ENCODE measurements at places on chromosomes 7 and 10.

DNA sequence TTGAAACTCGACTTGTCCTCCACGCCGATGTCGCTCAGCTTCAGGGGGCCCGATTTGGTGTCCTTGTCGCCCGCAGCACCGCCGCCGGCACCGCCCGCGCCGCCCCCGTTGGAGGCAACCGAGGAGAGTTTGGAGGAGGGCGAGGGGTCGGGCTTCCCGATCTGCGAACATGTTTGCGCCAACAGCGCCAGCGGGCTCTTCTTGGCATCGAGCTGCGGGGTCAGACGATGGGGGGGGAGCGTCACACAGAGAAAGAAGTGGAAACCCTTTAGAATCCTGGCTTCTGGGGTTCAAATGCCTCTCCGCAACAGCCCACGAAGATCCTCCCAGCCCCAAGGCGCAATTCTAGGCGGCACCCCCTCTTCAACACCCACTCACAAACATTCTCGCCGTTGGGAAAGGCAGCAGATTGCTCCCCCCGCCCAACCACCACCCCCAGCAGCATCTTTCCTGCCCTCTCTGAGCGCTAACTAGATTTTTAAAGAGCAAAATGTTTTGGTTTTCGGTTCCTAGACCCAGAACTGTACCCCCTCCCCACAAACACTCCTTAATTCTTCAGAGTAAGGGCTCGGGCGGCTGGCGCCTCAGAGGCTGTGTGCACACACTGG is 1.3 kb downstream of the ZNF503 start:
- DNase-seq, result peak; percentile 51

GRCh38 chr7:29343399-29343798 is 148.8 kb downstream of the CHN2 start:
- DNase-seq, result no peak

GRCh38 chr10:77320971-77321471 is 316.6 kb downstream of the KCNMA1 start:
- DNase-seq, result peak; percentile 78

DNA sequence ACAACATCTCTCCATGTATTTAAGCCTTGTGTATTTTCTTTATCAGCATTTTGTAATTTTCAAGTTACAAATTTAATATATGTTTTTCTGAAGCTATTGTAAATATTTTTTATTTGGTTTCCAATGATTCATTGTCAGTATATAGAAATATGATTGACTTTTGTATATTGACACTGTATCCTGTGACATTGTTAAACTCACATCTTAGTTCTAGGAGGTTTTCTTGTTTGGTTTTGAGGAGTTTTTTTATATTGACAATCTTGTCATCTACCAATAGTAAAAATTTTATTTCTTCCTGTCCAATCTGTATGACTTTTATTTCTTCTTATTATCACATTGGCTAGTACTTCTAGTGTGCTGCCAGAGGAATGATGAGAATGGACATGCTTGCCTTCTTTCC is 393.7 kb downstream of the GPAM start:
- DNase-seq, result no peak

DNA sequence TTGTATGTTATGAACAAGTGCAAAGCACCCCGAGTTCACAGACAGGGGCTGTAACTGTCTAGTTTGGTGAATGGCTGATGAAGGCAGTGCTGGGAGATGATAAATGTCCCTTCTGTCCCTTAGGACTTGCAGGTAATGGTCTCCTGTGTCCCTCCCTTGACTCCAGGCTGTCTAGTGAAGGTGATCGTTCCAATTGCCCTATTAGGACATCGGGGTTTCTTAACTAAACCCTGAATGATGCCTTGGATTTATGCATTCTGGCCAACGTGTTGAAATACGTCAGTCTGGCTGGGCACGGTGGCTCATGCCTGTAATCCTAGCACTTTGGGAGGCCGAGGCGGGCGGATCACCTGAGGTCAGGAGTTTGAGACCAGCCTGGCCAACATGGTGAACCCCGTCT is 69.4 kb downstream of the PFKFB3 start:
- DNase-seq, result no peak

DNA sequence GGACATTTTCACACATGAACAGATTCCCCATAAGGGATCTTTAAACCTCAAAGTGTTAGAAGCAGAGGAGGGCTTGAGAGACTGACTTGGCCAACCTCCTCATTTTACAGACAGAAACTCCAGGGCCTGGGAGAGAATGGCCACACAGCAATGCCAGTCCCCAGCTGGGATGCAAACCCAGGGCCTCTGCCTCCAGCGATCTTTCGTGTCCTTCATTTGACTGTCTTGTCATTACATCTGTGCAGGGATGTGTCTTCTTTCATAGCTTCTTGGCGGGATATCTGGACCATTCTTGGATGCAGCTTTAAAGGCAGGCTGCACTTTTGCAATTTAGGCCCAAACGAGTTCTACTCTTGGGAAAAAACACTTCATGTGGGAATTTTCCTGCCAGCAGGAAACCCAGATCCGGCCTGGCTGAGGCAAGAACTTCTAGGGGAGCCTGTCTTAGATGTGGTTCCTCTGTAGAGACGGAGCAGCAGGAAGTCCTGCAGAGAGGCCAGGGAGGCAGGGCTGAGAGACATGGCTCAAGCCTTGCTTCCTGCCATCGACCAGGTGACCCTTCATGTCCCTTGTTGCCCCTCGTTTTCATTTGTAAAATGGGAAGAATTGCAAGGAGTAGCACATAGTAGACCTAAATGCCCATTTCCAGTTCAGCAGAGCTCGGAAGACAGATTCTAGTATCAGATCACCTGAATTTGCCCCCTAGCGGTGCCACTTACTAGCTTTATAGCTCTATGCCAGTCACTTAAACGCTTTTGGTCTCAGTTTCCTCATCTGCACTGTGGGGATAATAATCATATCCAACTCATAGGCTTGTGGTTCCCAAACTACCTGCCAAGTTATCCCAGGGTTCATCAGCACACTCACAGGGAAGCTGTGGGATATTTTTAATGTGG is 43.9 kb upstream of the SLC29A3 start:
- no peak for DNase-seq

DNA sequence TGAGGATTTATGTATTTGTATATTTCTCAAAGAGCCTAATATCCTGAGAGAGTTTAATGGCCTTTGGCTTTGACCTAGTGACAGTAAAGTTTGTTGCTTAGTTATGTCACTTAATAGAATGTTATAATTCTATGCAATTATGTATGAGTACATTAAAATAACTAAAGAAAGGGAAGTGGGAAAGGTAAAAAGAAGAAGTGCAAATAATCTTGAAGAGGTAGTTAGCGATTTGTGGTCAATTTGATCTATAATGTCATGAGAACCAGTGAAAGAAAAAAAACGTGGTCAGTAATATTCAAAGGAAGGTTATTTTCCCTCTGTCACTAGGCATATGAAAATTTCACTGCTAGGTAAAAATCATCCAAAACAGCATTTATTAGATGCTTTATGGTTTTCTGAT is 143.4 kb upstream of the LSM8 start:
- no peak for DNase-seq

DNA sequence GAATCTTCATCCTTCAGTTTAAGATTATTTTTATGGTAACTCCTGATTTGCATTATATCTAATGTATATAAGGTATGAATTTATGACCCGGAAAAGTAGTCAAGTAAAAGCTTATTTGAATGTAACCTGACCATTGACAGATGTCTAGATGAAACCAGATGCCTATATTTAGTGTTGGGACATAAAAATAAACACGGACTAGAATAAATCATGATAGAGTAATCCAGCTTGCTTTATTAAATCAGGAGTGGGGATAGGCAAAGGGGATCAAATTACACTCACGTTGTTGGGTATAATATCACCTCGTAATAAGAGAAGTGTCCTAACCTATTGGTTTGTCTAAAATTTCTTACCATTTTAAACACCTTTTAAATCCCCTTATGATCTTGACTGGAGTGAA is 244.6 kb downstream of the AGMO start:
- no peak for DNase-seq

GRCh38 chr10:46031648-46032532 is 1.5 kb upstream of the NCOA4 start:
- DNase-seq, result no peak
